Peyer's patch (tissue), 4 donors: ENCODE measurements at places on chromosomes 16 and 17.
A peak's percentile ranks its signal among the peaks of the same experiment; 100 is the strongest.

DNA sequence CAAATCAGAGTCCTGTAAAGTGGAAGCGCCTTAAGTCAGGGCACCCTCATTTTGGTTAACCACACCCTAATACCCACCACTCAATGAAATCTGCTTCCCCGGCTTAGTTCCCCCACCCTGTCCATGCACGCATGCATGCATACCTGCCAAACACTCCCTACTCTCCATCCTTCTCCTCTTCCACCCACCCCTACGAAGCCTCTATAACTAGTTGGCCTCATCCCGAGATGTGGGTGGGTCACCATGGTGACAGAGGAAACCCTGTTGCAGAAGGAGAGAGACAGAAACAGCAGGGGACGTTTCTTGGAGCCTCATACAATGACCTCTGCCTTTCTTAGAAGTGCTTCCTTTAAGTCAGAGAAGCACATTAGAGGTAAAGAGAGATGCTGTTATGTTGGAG lies 46.8 kb upstream of the DNAH9 start:
- DNase-seq, result no peak

DNA sequence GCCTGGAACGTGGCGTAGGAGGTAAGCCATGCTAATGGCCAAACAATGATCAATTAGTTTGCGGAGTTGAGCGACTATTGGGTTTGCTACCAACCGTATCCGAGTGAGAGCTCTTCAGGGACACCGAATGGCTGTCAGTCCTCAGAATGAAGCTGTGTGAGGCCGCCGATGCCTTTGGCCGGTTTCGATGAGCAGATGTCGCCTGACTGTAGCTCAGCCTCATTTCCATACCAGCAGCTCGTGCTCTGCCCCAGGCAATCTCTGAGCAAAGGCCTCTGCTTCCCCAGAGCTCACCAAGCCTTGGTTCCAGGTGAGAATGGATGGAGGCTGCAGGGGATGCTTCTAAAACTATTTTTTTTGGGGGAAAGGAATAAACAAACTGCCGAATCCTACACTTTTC lies 111.7 kb upstream of the HS3ST4 start:
- DNase-seq, result no peak

GRCh38 chr17:61325382-61326073 lies 74.1 kb upstream of the TBX2 start:
- no peak for DNase-seq

- DNase-seq, result no peak
Measured at GRCh38 chr17:47898241-47898640, 2.2 kb downstream of the SP2 start.

DNA sequence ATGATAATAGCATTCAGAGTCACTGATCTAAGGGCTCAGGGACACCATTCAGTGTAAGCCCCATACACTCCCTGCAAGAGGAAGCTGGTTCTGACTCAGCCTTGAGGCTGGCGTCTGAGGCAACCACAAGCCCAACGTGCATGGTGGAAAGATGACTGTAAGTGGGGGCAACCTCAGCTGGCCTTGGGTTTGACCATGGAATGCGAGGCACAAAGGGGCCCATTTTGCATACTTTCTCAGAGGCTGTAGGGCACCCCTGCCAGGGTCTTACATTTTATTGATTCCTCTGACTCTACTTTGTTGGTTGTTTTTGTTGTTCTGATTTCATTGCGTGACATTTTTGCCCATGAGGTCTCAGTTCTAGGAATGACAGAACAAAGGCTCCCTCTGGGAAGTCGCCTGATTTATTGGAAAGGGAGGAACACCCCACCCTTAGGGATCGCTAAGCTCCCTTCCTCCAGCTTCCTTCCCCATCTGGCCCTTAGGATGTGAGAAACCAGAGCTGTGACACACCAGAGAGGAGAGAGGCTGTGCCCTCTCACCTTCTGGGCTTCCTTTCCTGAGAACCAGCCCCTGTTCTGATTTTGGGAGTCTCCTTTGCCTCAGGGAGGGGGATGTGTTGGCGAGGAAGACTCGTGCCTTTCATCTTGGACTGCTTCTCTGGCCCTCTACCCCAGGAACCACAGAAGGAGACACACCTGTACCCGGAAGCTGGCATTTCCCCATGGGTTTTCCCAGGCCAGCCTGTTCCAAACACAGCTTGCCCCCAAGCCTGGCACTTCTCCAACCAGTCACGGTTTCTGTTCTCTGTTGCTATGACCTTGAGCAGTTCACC lies 5.6 kb upstream of the CIITA start:
- DNase-seq, result peak; percentile 77

DNA sequence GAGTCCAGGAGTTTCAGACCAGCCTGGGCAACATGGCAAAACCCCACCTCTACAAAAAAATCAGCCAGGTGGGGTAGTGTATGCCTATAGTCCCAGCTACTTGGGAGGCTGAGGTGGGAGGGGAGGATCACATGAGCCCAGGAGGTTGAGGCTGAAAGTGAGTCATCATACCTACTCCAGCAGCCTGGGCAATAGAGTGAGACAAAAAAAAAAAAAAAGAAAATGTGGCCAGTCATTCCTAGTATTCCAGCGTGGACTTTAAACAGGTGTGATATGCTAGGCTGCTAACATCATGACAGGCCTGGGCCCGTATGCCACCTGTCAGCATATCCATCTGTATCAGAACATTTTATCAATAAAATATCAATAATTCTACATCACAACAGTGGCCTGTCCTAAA lies 143.3 kb downstream of the AATF start:
- no peak for DNase-seq

DNA sequence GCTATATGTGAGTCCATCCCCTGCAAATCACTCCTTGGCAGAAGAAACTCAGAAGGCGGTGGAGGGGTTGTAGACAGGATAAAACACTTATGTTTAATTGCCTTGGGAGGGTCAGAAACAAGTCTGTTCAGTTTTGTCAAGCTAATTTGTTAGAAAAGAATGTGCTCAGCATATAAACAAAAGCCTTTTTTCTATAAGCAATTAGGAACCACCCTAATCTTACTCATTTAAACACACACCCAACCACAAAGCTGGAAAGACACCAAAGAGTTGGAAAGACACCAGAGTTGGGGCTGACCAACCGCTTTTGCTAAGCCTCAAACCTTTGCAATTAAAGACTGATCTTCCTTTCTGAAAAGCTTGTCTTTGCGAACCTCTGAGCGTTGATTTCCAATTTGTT lies 439.2 kb upstream of the ERCC4 start:
- DNase-seq, result no peak

DNA sequence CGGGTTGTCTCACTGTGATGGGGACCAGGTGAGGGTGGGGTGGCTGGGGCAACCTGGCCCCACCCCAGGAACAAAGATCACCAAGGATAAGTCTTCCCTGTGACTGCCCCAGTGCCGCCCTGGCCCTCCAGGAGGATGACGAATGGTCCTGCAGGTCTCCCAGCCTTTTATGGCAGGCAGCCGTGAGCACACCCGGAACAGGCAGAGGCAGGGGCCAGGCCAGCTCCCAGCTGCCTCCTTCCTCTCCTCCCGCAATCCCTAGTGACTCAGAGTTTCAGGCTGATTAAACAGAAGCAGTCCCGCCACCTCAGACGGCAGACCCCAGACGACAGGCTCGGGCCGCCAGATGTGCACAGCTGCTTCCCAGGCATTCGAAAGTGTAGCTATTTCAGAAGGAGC lies 13.3 kb downstream of the JUP start:
- peak; percentile 94 for DNase-seq

GRCh38 chr17:1868090-1868489 lies 38.3 kb downstream of the RPA1 start:
- DNase-seq, result no peak

DNA sequence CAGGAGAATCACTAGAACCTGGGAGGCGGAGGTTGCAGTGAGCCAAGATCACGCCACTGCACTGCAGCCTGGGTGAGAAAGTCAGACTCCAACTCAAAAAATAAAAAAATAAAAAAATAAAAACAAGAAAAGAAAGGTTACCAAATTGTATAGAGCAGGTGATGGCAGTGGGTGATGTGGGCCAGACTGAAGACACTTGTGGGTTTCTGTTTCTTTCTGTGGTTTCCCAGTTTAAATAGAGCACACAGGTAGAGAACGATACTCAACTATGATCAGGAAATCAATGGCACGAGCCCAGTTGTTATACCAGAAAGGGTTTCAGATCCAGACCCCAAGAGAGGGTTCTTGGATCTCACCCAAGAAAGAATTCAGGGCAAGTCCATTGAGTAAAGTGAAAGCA lies 32.6 kb downstream of the NUBP1 start:
- no peak for DNase-seq

DNA sequence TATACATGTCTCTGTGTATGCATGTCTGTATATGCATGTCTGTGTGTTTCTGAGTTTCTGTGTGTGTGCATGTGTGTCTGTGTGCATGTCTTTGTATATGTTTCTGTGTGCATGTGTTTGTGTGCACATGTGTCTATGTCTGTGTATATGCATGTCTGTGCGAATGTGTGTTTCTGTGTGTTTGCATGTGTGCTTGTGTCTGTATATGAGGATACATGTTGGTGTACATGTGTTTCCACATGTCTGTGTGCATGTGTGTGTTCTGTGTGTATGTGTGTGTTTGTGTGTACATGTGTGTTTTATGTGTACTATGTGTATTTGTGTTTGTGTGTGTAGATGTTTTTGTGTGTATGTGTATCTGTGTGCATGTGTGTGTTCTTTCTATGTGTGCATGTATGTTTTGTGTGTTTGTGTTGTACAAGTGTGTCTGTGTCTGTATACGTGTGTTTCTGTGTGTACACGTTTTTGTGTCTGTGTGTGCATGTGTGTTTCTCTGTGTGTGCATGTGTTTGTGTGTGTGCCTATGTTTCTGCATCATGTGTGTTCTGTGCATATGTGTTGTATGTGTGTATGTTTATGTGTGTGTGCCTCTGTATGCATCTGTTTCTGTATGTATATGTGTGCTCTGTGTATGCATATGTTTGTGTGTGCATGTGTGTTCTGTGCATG lies 8.9 kb upstream of the RAB37 start:
- DNase-seq, result no peak

DNA sequence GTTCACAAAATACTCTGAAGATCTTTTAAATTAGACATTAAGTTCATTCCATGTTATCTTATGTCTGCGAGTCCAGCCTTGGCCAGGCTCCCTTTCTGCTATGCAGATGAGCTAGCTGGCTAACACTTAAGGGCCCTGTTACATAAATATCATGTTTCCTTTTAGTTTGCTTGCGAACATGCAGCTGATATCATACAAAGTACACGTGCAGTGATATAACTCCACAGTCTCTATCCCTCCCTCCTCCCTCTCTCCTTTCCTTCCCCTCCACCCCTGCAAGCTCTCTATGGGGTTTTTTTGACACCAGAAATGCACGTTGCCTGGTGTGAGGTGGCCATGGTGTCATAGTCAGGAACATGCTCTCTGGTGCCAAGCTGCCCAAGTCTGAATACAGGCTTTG lies 46.1 kb downstream of the ARHGAP17 start:
- DNase-seq, result no peak

- DNase-seq, result peak; percentile 61
Measured at GRCh38 chr17:75430159-75430974, 24.9 kb upstream of the GRB2 start.

DNA sequence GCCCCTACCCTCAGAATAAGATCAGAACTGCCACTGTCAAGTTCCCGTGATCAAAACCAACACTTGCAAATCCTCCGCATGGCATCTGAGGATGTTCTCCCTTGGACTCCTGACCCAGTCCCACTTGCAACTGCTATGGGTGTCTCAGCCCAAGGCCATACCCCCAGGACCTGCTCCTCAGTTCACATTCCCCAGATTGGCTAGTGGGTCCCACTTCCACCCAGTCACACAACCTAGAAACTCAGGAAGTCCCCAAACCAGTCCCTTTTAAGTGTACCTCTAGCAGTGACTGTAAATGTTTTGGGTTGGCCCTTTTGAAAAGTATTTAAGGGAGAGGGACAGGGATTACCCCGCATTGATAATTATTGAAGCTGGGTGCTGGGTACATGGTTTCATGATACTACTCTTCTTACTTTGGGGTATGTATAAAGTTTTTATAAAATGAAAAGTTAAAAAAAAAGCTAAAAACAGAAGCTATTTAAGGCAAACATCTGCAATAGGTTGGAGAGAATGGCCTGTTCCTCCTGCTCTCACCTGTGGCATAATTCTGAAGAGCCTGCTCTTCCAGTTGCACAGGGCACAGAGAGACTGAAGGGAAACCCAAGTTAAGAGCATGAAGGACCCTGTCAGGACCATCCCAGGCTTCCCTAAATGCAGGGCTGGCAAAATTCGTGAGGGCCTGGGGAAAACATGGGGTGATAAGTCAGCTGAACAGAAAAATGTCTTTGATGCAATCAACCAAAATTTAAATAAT lies 42.5 kb downstream of the ERN1 start:
- no peak for DNase-seq

GRCh38 chr17:49703557-49704277 lies 4.0 kb downstream of the SLC35B1 start:
- peak; percentile 59 for DNase-seq

- DNase-seq, result peak; percentile 81
Measured at GRCh38 chr17:3003296-3004149, 59.9 kb downstream of the OR1D5 start.

GRCh38 chr16:88338111-88338510 lies 44.6 kb upstream of the ZNF469 start:
- no peak for DNase-seq

DNA sequence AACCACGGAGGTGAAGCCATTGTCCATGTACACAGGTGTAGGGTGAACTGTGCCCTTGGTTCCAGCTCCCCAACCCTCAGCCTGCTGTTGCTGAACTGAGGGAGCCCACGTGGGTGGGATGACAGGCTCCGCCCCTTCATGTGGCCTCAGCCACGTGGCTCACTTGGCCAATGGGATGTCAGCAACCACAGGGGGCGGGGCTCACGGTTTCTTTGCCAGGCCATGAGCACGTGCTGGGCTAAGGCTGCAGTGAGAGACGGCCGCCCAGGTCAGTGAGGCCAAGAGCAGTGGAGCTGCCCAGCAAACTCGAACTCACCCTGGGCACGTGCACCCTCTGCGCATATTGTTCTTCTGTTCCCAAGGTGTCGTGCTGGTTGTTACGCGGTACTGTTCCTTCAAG lies 282.6 kb downstream of the IRF8 start:
- no peak for DNase-seq

DNA sequence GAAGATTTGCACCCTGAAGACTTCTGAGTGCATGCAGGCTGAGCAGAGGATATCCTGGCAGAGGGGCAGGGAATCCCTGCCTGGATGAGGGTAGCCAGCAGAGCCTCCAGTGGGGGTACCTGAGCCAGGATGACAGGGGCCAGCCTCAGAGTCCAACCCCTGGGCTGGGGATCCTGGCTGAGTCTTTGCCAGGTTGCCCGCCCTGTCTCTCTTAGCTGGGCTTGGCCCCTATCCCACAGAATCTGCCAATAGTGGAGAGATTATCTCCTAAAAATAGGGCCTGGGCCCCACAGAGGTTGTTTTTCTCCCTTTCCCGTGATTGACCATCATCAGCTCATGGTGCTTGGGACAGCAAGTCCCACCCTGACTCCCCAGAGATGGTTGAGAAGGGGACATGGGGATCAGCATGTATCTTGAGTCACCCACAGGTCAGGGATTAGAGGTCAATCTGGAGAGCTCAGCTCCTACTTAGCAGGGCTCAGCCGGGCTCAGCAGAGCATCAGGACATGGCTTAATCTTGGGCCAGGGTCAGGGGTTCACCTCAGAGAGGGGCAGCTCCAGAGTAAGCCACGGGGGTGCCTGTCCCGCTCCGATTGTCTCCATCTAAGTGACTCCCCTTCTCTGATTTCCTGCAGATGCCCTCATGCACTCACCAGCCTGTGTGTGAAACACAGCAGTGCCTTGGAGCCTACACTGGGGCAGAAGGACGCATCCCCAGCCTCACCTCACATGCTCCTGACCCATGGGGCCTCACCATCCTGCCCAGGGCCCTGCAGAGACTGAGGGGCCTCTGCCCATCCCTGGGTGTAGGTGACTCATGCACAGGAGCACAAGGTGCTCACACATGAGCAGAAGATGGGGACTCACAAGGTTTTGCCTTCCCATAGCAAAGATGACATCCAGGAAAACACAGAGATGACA lies 11.5 kb downstream of the CDH16 start:
- DNase-seq, result no peak

GRCh38 chr17:9022573-9023391 lies 1.5 kb downstream of the NTN1 start:
- no peak for DNase-seq
